COLO829 (cell line): ENCODE measurements at places on chromosomes 6 and 20.

GRCh38 chr6:107665382-107665781 is 158.7 kb downstream of the SCML4 start:
- DNase-seq, result no peak

DNA sequence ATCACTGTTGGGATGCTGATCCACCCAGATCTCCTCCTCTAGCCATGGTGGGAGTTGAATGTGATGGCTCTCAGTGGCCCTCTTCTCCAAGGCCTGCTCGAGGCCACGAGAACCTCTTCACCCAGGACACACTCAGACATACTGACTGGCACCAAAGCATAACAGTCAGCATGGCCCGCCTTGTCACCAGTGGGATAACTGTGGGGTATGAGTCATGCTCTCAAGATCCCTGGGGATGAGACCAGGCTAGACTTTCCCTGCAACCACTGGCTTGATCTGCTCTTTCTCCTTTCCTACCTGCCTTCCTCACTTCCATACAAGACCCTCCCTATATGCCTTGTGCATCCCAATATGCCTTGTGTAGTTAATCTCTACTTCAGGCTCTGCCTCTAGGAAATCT is 66.8 kb downstream of the RIN2 start:
- DNase-seq, result no peak

- no peak for DNase-seq
Measured at GRCh38 chr6:86412057-86412456, 525.3 kb upstream of the HTR1E start.

GRCh38 chr6:25617997-25618396 is 34.0 kb upstream of the SCGN start:
- DNase-seq, result no peak

DNA sequence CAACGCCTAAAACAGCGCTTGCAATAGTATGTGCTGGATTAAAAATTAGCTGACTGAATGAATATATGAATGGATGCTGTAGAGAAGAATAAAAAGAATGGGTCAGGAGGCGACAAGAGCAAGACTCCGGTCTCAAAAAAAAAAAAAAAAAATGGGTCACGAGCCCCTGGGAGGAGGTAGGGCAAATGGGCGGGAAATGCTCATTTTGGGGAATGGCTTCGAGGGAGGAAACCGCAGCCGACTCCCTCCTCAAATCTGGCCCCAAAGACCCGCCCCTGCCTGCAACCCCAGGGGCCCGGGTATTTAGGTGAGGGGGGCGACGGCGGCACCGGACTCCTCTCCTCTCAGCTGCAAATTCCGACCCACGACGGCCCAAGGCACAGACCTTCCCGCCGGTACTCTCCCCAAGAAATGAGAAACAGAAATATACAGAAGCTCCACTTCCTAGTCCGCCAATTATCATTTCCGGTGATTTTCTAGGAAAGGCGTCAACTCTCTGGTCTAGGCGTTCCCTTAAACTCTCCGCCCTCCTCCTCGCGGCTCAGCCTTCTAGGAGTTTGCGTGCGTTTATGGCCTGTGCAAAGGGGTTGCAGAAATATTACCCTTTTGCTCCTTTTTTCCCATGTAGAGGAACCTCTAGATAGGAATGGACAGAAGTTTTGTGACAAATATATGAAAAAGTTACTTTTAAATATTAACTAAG is at the start of gene ZNF311:
Gene ZNF311, minus strand, starts transcription at position 133 of the 703 bp plus-strand sequence. CDS start 1,361 bp downstream, outside the sequence.
- DNase-seq, result peak; percentile 96

DNA sequence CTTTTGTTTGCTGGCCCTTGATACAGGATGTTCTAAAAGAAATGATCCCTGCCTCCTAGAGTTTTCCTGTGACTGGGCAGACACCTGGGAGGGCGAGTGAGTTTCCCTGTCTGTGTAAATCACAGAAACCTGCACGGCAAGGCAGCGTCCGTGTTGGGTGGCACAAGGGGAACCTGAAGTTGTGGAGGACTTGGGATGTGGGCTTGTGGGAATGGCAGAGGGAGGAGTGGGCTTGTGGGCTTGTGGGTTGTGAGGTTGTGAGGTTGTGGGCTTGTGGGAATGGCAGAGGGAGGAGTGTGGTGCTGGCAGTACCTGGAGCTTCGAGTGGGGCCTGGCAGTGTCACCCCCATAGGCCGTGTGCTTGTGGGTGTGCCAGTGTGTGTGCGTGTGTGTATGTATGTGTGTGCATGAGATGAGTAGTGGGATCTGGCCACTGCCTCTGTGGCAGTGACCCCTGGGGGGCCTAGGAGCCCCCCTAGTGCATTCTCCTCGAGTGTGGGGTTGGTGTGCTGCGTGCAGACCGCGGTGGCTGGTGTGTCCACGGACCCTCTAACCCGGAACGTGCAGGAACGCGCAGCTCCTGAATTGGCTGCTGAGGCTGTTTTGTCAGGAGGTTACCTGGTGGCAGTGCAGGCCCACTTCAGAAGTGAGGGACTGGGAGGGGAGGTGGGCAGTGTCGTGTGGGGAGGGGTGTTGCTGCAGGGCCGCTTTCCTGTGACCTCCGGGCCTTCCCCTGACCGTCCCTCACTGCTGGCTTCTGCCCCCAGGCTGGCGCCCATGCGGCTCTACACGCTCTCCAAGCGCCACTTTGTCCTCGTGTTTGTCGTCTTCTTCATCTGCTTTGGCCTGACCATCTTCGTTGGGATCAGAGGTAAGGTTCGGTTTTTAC is 13.0 kb downstream of the TMEM181 start:
- DNase-seq, result no peak

- no peak for DNase-seq
Measured at GRCh38 chr6:127119102-127120022, 891 bp downstream of the RSPO3 start.

DNA sequence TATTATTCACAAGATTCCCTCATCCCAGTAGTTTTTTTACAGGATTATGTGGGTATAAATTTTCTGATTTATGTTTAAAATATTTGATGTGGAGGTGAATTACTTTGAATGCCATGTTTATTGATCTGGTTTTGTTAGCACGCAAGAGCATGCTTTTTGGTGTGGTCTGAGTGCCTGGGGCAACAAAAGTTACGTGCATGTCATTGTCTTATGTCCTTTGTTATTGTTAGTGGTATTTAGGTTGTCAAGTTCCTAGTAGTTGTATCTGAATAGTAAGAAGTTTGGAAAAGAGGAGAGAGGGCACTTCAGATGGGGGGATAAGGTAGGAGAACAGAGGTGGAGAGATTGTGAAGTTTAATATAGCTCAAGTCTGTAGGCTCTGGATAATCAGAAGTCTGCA is 95.0 kb downstream of the ATRN start:
- no peak for DNase-seq

GRCh38 chr20:61597996-61598395 is 345.9 kb downstream of the CDH4 start:
- no peak for DNase-seq

DNA sequence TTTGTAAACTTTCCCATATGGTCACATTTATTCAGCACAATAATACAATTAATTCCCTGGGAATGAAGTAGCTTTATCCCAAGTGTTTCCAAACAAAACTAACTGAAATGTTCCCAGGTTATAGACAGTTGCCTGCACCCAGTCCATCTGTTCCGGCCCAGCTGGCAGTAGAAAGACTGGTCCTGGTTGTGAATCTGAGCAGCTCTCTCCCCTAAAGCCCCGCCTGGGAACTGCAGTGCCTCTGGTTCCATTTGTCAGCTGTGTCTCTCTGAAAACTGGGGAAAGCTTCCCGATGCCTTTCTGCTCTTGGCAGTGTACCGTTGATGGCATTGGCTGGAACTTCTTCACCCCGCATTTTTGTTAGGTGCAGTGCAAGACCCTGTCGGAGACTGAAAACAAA is 8.7 kb downstream of the MTHFD1L start:
- no peak for DNase-seq

DNA sequence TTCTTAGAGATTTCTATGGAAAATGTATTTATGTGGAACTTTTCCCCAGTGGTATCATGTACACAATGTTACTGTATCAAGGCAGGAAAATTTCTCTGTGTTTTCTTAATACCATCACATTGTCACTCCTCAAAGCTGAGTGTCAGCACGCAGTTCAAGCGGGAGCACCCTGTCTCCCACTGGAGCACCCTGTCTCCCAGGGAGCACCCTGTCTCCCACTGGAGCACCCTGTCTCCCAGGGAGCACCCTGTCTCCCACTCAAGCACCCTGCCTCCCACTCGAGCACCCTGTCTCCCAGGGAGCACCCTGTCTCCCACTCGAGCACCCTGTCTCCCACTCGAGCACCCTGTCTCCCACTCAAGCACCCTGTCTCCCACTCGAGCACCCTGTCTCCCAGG is 51.3 kb downstream of the PSMG4 start:
- DNase-seq, result no peak

GRCh38 chr20:25052255-25053194 is 5.4 kb downstream of the ACSS1 start:
- no peak for DNase-seq

DNA sequence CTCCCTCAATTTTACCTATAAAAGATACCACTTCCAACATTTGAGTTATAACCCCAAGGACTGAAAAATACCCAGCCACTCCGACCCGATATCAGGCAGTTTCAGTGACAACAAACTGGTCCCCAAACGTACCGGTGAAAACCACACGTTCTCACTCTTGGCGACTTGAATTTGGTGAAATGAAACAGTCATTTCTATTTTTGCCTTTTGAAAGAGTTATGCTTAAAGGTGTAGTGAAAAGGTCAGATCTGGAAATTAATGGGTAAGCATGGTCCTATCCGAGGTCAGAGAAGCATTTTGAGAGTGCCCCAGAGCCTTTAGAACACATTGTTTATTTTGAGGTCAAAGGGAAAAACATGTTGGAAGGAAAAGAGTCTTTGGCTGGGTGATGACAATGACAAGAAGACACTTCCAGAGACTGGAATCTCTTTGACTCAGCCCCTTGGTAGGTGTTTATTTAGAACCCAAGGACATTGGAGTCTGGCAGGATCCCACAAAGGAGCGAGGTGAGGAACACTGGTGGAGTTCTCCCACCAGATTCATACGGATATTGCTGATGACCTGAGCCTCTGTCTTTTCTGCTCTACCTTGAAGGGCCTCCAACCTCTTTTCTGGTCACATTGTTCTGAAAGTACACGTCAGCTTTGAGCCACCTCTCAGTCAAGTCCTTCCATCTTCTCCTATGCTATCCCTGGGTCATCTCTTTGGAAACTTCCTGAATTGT is 235.0 kb downstream of the GMPR start:
- DNase-seq, result no peak

DNA sequence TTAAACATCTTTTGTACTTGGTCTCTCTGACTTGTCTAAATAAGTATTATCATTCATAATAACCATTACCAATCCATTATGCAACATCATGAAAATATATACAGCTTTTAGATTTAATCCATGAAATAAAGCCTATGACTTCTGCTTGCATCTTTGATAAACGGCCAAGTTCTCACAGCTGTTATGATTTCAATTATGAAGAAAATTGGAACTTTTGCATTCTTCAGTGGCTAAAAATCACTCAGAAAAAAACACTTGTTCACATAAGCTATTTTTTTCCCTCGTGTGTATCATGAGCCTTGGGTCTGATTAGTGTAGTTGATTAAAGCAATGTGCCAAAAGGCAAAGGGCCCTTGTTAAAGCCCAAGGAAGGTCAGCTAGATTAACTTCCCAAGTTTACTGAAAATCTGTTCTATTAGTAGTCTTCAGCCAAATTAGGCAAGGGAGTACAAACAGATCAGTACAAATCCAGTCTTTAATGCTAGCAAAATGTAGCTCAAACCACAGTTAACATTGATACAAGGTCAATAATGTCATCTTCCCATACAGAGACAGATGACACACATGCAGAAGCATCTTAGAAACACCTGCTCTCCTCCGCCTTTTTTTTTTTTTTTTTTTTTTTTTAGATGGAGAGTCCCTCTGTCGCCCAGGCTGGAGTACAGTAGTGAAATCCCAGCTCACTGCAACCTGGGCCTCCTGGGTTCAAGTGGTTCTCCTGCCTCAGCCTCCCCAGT is 69.9 kb downstream of the SGK1 start:
- no peak for DNase-seq

DNA sequence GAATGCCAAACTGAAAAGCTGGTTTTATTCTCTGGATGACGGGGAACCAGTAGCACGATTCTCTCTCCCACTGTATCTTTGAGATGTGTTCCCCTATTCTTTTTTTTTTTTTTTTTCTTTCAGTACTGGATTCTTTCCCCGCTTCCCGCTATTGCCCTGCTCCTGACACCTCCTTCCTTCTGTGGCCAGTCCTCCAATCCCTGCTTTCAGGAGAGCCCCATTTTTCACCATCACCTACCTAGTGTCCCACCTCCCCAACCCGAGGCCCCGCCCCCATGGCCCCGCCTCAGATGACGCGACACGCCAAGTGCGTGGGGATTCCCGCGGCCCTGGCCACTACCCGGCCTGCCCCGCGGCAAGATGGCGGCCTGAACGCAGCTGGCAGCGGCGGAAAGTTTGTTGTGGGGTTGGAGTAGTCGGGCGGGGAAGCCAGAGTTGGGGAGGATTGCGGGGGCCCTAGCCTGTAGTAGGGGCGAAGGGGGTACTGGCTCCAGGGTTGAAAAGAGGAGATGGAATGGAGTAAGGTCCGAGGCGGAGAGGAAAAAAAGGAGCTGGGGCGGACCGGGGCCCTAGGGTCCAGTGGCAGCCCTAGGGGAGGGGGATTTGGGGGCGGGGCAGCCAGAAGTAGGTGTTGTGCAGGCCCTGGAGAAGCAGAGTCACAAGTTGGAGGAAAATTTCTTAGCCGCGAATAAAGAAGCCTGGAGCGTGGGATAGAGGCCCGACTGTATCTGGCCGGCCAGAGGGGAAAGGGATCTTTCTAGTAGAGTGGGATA is at the start of gene TJAP1:
Gene TJAP1, plus strand, starts transcription at position 336 of the 773 bp plus-strand sequence. CDS start 21,432 bp downstream, outside the sequence.
- DNase-seq, result peak; percentile 93

- DNase-seq, result no peak
Measured at GRCh38 chr6:78867020-78867369, 356 bp upstream of the IRAK1BP1 start.

- peak; percentile 57 for DNase-seq
Measured at GRCh38 chr6:26249957-26250697, 114.9 kb upstream of the BTN3A2 start.

DNA sequence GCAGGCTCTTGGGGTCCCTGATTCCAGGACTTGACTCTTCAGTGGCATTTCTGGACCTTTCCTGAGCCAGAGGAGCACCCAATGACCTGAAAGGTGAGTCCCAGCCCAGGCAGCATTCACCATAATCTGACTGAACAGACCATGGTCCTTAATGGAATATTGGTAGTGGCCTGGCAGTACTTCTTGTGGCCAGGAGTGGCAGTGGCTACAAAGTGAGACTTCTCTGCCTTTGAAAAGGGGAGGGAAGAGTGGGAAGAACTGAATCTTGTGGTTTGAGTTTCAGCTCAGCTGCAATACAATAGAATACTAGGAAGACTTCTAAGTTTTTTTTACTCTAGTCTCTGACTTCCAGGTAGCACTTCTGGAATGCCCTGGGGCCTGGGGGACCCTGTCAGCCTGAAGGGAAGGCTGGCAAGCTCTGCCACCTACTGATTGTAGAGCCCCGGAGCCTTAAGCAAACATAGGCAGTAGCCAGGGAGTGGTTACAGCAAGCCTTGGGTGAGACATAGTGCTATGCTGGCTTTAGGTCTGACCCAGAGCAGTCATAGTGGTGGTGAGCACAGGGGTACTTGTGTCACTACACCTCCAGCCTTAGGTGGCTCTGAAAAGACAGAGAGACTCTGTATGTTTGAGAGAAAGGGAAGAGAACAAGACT is 674.2 kb upstream of the MANEA start:
- no peak for DNase-seq

GRCh38 chr6:116304538-116305097 is 24.9 kb upstream of the TSPYL1 start:
- no peak for DNase-seq
